NCI-H526 treated with DMSO at 0.1 percent for 48 hours (cell line): ENCODE measurements at places on chromosomes 2 and 18.

GRCh38 chr18:49845629-49846360 is 32.5 kb upstream of the ACAA2 start:
- DNase-seq: no peak

- peak; percentile 77 for DNase-seq
Observed at GRCh38 chr18:80229363-80229762, 18.0 kb downstream of the PARD6G start.

GRCh38 chr2:144796936-144797335 is 277.0 kb upstream of the ZEB2 start:
- DNase-seq: no peak

DNA sequence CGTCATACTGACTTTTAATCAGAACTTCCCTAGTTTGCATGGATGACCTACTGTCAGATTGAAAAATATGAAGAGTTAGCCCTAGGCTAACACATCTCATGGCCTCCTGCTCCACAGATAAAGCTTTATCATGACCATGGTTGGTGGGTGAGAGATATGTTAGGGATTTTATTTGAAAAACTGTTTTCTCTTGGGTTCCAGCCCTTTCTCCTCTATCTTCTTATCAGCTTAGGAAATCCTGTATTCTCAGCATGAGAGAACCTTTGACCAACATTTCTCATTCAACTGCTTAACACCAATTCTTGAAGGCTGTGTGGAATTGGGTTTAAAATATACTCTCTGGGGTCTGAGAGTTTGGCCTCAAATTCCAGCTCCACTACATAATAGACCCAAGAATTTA is 1407.0 kb upstream of the CELF4 start:
- no peak for DNase-seq

DNA sequence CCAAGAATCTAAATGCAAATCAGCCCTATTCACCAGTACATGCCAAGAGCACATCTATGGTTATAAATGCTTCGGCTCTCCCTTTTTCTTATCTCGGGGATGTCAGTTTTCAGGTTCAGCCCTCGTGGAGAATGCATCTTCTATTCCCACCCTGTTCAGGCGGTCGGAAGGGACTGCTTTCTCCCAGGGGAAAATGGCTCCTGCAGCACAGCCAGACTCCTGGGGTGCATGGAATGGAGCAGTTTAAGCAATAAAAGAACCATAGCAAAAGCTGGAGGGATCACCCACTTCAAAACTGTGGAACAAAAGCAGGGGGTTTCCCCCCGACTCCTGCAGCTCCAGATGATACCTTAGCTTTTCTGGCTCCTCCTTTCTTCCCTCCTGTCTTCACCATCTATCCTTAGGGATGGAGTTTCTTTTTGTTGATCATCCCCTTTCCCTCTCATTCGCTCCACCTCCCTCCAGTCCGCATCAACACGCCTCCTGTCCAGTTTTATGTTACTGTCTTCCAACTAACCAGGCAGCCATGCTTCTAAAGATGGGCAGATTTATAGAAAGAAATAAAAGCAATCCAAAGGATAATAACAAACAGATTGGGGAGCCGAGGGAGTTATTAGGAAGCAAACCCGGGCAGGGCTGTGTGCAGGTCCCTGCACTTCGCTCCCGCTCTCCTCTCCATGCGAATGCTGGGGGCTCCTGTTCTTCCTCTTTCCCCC is 356.2 kb upstream of the SMIM21 start:
- DNase-seq: peak; percentile 3

- no peak for DNase-seq
Observed at GRCh38 chr2:155391613-155392130, 693.2 kb downstream of the KCNJ3 start.

DNA sequence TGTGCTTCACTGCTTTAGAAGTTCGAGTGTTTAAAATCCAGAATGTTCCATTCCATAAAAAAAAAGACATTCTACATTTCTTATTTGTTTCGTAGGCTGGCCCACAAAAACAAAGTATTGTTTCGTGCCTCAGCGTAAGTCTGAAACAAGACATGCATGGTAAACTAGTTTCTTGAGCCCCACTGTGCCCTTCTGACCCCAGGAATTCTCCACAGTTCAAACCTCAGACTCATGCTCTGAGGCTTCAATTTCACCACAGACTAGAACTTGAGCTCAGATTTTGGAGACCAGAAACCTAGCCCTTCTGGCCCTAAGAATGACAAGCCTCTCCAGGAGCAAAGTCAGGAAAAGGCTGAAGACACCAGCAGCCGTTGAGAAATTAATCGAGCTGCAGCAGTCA is 151.5 kb downstream of the SLC8A1 start:
- no peak for DNase-seq

DNA sequence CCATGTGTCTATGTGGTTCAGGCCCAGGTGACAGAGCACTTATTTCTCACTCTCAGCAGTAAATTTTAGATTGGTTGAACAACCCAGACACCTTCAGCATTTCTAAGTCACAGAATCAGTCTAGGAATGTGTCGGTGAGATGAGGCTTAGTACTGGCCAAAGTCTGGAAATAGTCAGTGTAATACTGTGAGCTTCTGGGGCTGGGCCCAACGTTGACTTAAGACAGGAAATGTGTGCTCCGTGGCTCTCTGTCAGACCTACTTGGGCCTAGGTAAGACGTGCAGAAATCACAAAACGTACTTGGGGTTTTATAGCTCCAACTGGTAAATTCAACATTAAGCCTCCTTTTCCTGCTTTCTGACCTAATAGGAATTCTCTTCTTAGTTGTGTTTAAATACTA is 160.3 kb upstream of the COL3A1 start:
- no peak for DNase-seq

DNA sequence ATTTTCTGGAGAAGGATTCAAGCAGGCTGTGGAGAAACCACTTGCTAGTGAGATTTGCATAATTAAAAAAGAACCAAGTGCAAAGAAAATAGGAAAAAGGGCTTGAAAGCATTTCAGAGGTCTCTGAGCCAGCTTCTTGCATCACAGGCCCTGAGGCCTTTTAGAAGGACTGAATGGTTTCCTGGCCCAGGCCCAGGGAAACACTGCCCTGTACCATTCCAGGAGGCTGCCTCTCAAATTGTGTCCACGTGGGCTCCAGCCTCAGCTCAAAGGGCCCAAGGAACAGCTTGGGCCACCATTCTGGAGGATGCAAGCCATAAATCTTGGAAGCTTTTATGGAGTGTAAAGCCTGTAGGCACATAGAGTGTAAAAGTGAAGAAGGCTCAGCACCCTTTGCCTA is 523.3 kb upstream of the VRK2 start:
- no peak for DNase-seq

- DNase-seq: peak; percentile 46
Observed at GRCh38 chr18:55351980-55352714, 235.8 kb downstream of the TCF4 start.

- no peak for DNase-seq
Observed at GRCh38 chr18:6792391-6792790, 62.9 kb downstream of the ARHGAP28 start.

DNA sequence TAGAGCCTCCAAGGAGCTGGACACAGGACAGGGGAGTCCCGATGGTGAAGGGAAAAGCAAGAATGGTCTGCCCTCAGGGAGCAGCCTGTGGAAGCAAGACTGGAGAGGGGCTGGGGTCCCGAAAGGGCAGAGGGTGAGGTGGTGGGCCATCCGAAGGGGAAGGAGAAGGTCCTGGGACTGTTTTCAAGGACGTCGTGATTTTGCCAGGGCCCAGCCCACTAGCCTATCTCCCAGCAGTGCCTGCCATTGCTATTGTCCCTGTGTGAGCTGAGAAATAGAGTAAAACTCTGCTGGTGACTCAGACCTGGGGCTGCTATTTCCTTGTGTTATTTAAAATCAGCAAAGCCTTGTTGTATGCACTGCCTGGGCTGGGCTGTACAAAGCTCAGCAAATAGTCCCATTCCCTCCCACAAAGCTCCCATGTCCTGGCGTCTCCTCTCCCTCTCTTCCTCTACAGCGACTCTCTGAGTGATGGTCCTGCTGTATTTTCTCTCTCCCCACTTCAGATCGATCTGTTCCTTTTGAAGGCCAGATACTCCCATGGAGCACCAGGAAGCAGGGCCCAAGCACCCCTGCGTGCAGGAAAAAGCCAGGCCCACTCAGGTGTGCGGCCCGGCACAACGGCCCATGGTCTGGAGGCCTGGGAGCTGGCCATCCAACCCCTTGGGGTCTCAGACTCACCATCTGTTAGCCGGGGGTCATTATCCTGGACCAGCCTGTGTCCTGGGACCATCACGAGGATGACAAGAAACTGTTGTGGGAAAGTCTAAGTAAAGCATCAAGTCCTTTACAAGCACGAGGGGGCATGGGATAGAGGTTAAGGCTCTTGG is 65.0 kb upstream of the OTOF start:
- DNase-seq: no peak

- DNase-seq: no peak
Observed at GRCh38 chr18:12692206-12692605, 10.3 kb downstream of the CEP76 start.

GRCh38 chr18:50842846-50843245 is 23.0 kb upstream of the MRO start:
- no peak for DNase-seq

GRCh38 chr18:5998166-5998881 is 103.0 kb upstream of the TMEM200C start:
- DNase-seq: no peak

- no peak for DNase-seq
Observed at GRCh38 chr18:13538630-13539029, 187.7 kb downstream of the FAM210A start.

- DNase-seq: no peak
Observed at GRCh38 chr18:79876497-79876896, 75.0 kb downstream of the SLC66A2 start.

GRCh38 chr2:127104881-127105655 is 1.9 kb downstream of the BIN1 start:
- DNase-seq: no peak

DNA sequence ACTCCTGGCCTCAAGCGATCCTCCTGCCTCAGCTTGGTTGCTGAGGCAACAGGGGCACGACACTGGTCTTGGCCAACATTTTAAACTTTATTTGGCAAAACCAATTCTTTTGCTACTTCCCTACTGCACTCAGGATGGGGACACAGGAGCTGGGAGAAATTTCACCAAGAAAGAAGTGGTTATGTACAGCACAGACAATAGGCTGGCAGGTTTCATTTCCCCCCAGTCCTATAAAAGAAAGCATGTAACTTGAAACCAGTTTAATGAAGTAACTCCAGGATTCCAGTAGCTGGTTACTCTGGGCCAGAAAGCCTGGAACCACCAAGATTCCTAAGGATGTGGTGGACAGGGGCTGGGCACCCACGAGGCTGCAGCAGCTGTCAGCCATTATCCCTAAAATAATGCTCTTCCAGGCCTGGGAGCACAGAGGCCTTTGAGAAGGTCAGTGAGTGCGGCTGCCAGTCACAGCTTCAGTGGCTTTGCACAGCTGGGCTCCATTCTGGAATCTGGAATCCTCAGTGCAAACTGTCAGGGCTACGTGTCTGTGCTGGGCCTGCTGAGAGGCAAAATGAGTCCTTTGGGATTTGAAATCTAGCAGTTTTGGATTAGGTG is 142.3 kb upstream of the ITGA6 start:
- peak; percentile 40 for DNase-seq

- DNase-seq: no peak
Observed at GRCh38 chr2:174618179-174618578, 20.6 kb upstream of the WIPF1 start.

DNA sequence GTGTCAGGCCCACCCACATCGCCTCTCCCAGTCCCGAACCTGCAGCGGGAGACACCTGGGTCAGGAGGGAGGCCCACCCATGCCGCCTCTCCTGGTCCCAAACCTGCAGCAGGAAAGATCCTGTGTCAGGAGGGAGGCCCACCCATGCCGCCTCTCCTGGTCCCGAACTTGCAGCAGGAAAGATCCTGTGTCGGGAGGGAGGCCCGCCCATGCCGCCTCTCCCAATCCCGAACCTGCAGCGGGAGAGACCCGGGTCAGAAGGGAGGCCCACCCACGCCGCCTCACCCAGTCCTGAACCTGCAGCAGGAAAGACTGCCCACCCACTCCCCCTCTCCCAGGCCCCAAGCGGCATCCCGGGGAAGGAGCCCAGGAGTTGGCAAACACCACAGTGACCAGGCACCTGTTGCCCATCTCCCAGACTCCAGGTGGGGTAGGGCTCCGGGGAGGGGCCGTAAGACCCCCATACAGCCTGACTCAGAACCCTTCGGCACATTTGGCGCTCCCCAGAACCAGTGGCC is 7.8 kb downstream of the SLC66A2 start:
- no peak for DNase-seq

DNA sequence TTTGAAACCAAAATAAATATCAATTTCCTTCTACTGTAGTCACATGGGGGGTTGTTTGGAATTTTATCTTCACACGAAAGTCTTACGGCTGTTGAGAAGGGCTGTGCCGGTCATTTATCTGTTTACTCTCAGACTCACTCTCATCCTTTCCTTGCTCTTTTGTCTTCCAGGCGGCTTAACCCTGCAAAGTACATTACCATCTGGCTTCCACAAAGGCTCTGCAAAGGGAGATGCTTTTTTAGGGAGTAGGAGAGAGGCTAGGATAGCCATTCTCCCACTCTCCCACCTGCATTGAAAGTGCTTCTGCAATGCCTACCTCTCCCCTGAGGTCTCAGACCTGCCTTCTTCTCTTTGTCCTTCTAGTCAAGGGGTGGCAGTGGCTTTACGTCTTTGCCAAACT is 247.6 kb downstream of the MEIS1 start:
- DNase-seq: no peak

GRCh38 chr2:133837441-133838094 is 269.3 kb upstream of the NCKAP5 start:
- no peak for DNase-seq

DNA sequence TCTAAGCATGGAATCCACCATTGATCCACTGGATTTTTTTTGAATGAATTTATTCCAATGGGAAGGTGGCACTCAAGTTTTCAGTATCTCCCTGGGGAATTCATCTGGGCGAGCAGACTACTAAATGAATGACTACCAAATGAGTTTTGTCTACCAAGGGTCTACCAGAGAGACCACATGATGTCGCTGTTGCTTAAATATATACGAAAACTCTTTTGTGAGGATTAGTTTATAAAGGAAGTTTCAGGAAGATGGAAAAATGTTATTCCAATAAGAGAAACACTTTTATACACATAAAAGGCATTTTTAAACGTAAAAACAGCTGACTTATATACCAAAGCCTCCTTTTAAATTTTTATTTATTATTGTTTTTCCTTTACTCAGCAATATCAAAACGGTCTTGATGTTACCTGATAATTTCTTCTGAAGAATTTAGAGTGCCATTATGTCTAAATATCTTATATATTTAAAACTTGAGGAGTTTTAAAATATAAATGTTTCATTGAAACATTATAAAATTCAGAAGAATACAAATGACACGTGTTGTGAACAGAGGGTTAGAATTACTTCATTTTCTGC is 139.7 kb downstream of the HRH4 start:
- DNase-seq: peak; percentile 61
